ENCODE measurements at places on chromosomes 16 and 17. TPM values are rescaled to one million over a fixed set of nuclear protein-coding genes. Genes with fewer than 3 reads are reported as not detected.

The ABCC11 gene
- 1.2 TPM for total RNA-seq

The SLC5A2 gene
- not detected for total RNA-seq

The KRTAP4-9 gene
- total RNA-seq: not detected

The VAT1L gene
- 0.50 TPM for total RNA-seq

The DPEP3 gene
- total RNA-seq: not detected

The CHST6 gene
- 0.09 TPM for total RNA-seq

The WNT3 gene
- 1.1 TPM for total RNA-seq

The AOC2 gene
- 3.2 TPM for total RNA-seq

The SDR42E2 gene
- not detected for total RNA-seq

The KRTAP2-2 gene
- total RNA-seq: not detected

The ACSM2A gene
- total RNA-seq: 0.63 TPM

The ZFPM1 gene
- total RNA-seq: 0.50 TPM

The PRSS36 gene
- total RNA-seq: 4.1 TPM

The HEATR9 gene
- not detected for total RNA-seq
